ENCODE measurements at places on chromosomes 5 and 9. TPM values are rescaled to one million over a fixed set of nuclear protein-coding genes. Genes with fewer than 3 reads are reported as not detected.

DNA sequence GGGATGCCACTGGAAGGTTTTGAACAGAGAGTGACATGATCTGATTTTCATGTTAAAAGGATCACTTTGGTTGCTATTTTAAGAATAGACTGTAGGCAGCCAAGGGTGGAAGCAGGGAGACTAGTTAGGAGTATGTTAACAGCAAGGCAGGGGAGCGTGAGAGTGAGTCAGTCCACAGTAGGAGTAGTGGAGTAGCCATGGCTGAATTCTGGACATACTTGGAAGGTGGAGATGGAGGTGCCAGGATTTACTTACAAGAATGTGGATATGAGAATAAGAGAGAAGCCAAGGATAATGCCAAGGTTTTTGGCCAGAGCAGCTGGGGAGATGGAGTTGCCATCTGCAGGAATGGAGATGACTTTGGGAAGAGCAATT, 118.8 kb downstream of the GALNT10 start:
- no peak for DNase-seq
- H3K4me1 ChIP-seq: no peaks in the 10 kb centered on the region
- no peak overlapping the region for H3K4me3 ChIP-seq
- H3K27me3 ChIP-seq: no peaks in the 10 kb centered on the region

DNA sequence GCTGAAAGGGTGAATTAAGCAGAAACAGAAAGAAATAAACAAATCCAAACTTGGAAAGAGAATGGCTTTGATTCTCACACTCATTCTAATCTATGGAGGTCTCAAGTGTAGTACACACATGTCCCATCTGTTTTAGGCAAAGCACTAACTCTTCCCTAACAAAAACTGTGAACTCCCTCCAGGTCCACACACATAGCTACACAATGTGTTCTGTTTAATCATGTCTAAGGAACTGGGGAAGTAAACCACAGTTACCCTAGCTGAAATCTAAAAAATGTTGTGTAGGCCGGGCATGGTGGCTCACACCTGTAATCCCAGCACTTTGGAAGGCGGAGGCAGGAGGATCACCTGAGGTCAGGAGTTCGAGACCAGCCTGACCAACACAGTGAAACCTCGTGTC, 118.7 kb upstream of the FST start:
- DNase-seq: no peak
- H3K4me3 ChIP-seq: no peak overlapping the region
- H3K27me3 ChIP-seq: no peaks in the 10 kb centered on the region

DNA sequence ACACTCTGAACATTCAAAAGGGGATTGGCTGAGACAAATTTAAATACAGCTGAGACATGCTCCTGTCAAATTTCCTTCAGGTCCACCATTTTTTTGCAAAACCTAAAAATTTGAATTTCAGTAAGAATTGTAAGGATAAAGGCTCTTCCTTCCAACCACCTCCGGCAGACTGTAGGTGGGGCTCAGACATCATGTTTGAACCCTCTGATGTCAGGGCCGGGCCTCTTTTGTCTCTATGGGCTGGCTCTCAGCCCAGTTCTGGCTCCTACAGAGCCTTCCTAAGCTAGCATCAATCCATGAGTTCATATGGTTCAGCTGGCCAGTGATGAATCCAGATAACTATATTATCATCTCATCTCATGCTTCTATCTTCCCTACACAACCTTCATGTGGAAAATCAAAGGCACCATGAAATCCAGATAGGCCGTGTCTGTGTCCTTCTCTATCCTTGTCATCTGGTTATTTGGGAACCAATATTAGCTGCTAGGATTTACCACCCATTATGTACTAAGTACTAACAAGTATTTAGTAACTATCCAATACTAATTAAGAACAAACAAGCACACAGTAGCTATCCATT, 44.2 kb downstream of the NIPSNAP3B start:
- peaks cover 17% of the 10 kb centered on the region for H3K4me1 ChIP-seq
- no peaks in the 10 kb centered on the region for H3K27me3 ChIP-seq
- no peak overlapping the region for H3K4me3 ChIP-seq
- peaks cover 70% of the 10 kb centered on the region for H3K36me3 ChIP-seq

DNA sequence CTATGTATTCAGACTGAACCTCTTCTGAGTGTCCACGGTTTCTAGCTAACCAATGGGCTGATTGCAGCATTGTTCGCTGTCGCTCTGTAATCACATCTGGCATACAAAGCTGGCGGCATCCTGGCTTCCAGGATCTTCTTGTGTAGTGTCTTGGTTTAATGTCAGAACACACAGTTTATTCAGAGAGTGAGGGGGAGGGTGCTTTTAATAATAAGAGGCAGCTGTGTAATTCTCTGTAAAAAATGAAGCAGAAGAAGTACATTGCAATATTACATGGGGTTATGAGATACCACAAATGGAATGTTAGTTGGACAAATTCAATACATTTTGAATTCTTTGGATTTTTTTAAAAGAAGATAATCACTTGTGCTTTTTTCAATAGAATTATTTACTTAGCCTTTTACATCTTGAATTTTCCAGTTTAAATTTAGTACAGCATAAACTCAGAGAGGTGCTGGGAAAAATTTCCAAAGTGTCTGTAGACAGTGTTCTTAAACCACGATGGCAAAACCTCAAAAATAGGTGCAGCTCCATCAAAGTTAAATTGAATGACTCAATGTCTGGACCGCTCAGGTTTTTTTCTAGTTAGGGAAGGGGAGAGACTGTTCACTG, 206.0 kb downstream of the PCSK1 start:
- DNase-seq: no peak
- no peaks in the 10 kb centered on the region for H3K4me1 ChIP-seq
- H3K4me3 ChIP-seq: no peak overlapping the region
- no peaks in the 10 kb centered on the region for H3K36me3 ChIP-seq

GRCh38 chr9:4537581-4537980, 47.3 kb downstream of the SLC1A1 start:
- no peak for DNase-seq
- no peak overlapping the region for H3K27ac ChIP-seq
- no peak overlapping the region for H3K4me3 ChIP-seq

DNA sequence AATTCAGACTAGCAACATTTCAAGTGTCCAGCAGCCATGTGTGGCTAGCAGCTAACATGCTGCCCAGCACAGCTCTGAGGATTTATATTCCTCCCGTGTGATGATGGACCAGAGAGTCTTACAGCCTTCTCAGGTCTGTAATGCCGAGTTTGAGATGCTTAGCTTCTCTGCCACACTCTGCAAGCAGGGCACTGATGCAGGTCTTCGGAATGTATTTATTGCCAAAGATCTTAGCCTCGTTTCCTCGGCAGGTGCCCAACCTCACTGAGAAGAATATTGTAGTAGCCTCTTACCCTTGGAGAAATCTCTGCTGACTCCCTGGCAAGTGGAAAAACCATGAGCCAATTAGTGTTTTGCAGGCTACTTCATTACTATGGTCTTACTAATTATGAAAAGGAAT, 3.7 kb upstream of the RAI14 start:
- H3K27me3 ChIP-seq: no peaks in the 10 kb centered on the region
- no peaks in the 10 kb centered on the region for H3K36me3 ChIP-seq
- DNase-seq: no peak
- no peak overlapping the region for H3K27ac ChIP-seq
- H3K4me3 ChIP-seq: no peak overlapping the region
- no peaks in the 10 kb centered on the region for H3K4me1 ChIP-seq

DNA sequence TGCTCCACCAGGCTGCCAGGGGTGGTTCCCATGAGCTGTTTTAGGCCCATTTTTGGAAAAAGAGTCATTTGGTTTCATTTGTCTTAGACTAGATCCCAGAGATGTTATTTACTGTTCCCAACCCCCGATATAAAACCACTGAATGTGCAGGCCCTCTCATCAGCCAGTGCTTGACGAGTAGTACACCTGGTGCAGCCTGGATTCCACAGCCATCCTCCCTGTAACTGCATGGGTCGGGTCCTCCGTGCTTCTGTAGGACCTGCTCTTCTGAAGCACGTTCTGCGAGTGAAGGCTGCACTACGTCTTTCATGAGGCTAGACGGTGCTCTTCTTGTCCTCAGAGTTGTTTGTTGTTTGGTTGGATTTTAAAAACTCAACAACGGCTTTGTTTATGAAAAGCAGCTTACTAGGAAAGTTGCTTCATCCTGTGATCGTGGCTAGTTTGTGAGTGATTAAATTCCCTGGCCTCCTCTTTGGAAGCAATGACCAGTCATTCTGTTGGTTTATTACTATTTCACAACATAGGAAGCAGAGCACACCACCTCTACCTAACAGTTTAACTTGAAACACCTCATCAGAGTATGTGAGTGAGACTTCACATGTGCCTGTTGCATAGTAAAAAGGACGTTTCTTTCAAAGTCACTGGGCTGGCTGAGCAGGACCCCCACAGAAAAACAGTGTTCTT, 135.2 kb downstream of the AOPEP start:
- no peak overlapping the region for H3K4me3 ChIP-seq
- H3K36me3 ChIP-seq: no peaks in the 10 kb centered on the region
- no peaks in the 10 kb centered on the region for H3K27me3 ChIP-seq
- DNase-seq: no peak

GRCh38 chr9:110058304-110058953, 149.5 kb downstream of the C9orf152 start:
- H3K27ac ChIP-seq: no peak overlapping the region
- DNase-seq: peak; percentile 66
- H3K27me3 ChIP-seq: no peaks in the 10 kb centered on the region
- no peaks in the 10 kb centered on the region for H3K4me1 ChIP-seq
- no peaks in the 10 kb centered on the region for H3K36me3 ChIP-seq
- no peak overlapping the region for H3K4me3 ChIP-seq

DNA sequence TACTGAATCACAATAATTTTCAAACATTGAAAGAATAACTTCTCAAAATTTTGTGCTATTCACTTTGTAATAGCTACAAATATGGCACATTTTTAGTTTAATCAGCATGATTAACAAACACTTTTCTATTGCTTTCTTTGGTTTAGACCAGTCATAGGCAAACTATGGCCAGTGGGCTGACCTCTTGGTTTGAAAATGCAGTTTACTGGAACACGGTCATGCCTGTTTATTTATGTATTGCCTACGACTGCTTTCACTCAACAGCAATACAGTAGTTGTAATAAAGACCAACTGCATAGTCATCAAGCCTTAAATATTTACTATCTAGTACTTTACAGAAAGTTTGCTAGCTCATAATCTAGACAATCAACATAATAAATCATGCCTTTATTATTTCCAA, 810.8 kb downstream of the TLE1 start:
- no peak for DNase-seq
- H3K4me1 ChIP-seq: no peaks in the 10 kb centered on the region
- H3K27me3 ChIP-seq: no peaks in the 10 kb centered on the region
- no peaks in the 10 kb centered on the region for H3K36me3 ChIP-seq
- no peak overlapping the region for H3K4me3 ChIP-seq

GRCh38 chr9:94908011-94908563, 181.6 kb downstream of the AOPEP start:
- H3K36me3 ChIP-seq: no peaks in the 10 kb centered on the region
- H3K27ac ChIP-seq: peak overlapping the region; percentile 49
- no peak for DNase-seq
- no peak overlapping the region for H3K4me3 ChIP-seq
- peaks cover 19% of the 10 kb centered on the region for H3K4me1 ChIP-seq
- H3K27me3 ChIP-seq: no peaks in the 10 kb centered on the region

DNA sequence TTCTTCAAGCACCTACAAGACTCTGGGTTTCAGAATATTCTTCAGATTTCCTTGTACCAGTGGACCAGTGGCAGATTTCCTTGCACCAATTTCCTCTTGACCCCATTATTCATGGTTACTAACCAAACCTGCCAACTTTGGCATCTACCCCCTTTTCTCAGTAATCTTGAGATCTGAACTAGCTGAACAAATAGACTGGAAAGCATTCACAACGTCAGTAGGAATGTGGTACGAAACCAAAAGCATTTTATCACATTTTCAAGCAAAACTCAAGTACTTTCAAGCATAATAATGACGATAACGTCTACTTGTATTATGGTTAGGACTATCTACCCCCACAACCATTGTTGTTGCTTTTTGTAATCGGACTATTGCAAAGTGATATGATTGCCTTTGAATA, 1217.3 kb downstream of the PTPRD start:
- no peak overlapping the region for H3K27ac ChIP-seq
- H3K4me3 ChIP-seq: no peak overlapping the region
- no peaks in the 10 kb centered on the region for H3K36me3 ChIP-seq

- H3K27me3 ChIP-seq: no peaks in the 10 kb centered on the region
- H3K4me3 ChIP-seq: no peak overlapping the region
- H3K36me3 ChIP-seq: no peaks in the 10 kb centered on the region
- DNase-seq: no peak
- H3K4me1 ChIP-seq: peaks cover 22% of the 10 kb centered on the region
- peak overlapping the region; percentile 47 for H3K27ac ChIP-seq
Observed at GRCh38 chr5:1125030-1125357, 13.1 kb upstream of the SLC12A7 start.

GRCh38 chr5:141960018-141960417, 2.0 kb upstream of the PCDH12 start:
- no peaks in the 10 kb centered on the region for H3K4me1 ChIP-seq
- no peak overlapping the region for H3K27ac ChIP-seq
- H3K4me3 ChIP-seq: no peak overlapping the region
- no peaks in the 10 kb centered on the region for H3K36me3 ChIP-seq
- DNase-seq: no peak

DNA sequence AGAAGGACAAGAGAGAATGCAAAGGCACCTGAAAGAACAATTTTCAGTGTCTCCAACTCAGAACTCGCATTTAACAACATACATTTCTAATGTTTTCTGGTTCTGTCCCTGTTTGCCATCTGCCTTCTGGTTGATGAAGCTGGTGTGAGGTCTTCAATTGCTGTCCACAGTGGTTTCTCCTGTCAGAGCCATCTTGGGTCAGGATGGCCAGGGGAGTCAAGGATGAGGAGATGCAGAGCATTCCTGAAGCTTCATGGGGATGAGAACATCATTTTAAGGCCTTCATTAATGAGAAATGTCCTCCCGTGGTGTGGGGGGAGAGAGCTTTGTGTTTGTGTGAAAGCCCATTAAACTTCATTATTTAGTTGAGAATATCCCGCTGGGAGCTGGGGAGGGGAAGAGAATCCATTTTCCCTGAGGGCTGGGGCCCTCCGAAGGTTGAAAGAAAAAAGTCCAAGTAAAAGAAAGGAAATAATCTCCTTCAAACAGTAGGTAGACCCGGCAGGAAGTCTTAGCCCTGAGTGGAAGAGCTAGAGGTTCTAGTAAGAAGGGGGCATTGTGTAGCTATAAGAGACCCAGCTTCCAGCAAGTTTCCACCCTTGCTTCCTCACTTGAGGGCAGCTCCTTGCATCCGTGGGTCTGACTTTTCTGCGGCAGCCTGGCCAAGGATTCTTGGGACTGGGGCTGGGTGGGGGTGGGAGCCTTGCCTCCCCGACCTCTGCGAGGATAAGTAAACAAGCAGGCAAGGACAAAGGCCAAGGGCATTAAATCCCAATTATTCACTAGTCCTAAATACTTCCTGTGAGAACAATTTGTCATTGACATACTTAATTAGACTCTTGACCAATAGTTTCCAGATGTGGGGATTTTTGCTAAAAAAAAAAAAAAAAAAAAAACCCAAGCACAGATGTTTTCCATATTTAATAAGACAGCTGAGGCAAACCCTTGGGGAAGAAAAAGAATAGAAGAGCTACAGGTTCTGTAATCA, 119.2 kb downstream of the MSX2 start:
- H3K4me1 ChIP-seq: no peaks in the 10 kb centered on the region
- H3K27me3 ChIP-seq: no peaks in the 10 kb centered on the region
- no peak overlapping the region for H3K4me3 ChIP-seq
- H3K27ac ChIP-seq: no peak overlapping the region

- peaks cover 9% of the 10 kb centered on the region for H3K4me1 ChIP-seq
- H3K36me3 ChIP-seq: no peaks in the 10 kb centered on the region
- DNase-seq: no peak
Observed at GRCh38 chr5:180817893-180818674, 15.5 kb upstream of the MGAT1 start.

The SPINK7 gene
- total RNA-seq: not detected

The NMRK1 gene
- 36.7 TPM for total RNA-seq

The SV2C gene
- 0.16 TPM for total RNA-seq

The ERBIN gene
- 54.9 TPM for total RNA-seq

The C5orf58 gene
- total RNA-seq: not detected

The PCDHGA11 gene
- total RNA-seq: 2.6 TPM

The GZMA gene
- not detected for total RNA-seq
